ENCODE measurements at places on chromosomes 12 and 14.

GRCh38 chr14:105317546-105317945, 3.0 kb downstream of the PACS2 start:
- DNase-seq = no peak

DNA sequence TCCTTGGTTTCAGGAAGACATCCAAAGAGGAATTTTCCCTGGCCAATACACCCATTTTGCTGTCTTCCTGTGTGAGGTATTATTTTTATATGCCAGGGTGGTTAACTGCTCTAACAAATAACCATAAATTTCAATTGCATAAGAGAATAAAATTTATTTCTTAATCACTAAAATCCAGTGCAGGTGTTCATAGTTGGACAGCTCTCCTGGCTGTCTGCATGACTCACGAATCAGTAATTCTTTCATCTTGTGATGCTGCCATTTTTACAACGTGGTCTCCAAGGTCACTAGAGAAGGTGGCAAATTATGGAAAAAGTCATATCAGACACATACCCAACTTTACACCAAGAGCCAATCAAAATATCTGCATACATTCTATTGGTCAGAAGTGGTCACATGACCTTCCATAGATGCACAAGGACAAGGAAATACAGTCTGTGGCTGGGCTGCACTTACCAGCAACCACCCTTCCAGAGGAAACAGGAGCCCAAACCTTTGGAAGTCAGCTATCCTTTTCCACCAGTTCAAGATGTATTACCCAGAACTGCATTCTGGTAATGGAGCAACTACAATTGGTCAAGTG, 193.5 kb upstream of the PLEKHG7 start:
- DNase-seq = no peak

GRCh38 chr12:80589077-80589476, 118.4 kb upstream of the MYF6 start:
- DNase-seq = no peak

DNA sequence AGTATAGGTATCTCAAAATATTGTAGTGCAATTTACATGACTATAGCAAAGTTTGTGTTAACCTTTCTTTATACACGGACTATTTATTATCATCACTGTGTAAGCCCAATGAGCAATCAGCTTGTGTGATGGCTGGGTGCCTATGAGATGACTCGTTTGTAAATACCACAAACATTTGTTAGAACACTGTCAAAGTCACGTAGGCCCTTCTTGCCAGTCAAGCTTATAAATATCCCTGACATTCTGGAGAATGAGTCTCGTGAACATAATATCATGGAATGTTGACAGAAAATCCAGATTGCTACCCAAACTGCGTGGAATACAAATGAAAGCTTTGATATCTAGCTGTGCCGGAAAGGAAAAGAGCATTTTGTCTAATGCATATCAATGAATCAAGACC, 648.3 kb upstream of the MDGA2 start:
- no peak for DNase-seq

- DNase-seq = no peak
Observed at GRCh38 chr12:9699898-9700605, 30.5 kb downstream of the CLEC2D start.

DNA sequence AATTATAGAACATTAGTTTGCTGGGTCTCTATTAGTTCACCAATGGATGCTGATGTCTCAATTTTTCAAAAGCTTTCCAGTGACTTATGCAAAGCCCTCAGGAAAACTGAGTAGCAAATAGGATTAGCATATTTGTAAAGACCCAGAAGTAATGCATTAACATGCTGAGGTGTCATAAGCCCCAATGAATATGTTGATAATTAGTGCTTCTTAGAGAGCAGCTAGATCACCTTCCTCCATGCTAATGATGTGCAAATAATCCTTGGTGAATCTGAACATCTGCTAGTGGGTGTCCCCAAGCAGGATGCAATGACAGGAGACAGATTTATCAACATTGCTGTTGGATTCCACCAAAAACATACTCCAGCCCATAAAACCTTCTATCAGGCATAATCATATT, 19.0 kb downstream of the IFNG start:
- DNase-seq = no peak

DNA sequence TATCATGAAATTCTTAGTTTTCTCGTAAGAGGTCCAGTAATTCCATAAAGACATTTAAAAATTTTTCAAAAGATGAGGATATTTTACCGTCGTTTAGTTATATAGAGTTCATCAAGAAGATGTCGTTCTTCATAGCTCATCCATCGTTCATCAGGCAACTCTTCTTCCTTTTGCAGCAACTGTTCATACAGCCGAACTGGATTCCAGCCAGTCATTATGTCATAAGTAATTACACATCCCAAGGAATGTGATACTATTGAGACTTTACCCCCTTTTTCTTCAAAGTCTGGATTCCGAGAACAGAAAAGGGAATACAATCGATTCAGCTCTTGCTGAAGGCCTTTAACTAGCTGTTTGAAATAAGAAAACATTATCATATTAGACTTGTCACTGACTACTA, 90.3 kb downstream of the DDHD1 start:
- DNase-seq = no peak

- no peak for DNase-seq
Observed at GRCh38 chr12:108403952-108404351, 64.8 kb upstream of the CMKLR1 start.

- no peak for DNase-seq
Observed at GRCh38 chr12:30990316-30990715, 63.8 kb downstream of the TSPAN11 start.

- no peak for DNase-seq
Observed at GRCh38 chr14:70881549-70882177, 25.6 kb upstream of the PCNX1 start.

DNA sequence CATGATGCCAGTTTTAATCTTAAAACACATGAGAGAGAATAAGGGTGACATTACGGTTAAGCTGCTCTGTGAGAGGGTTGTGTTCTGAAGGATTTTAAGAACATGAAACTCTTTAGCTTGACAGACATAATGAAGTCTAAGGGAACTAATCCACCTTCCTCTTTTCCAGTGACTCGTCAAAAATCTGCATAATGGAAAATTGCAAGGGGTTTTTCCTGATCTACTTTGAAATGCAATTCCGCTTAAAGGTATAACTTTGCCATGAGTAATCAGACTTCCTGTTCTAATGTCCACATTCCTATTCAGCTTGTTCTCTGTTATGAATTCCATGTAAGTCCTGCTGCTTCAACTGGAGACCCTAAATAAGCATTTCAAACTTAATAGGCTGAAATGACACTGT, at the start of gene ZNF705A:
TSS of gene ZNF705A (plus strand) at position 171 of the 400 bp plus-strand sequence. CDS start 15,611 bp downstream, outside the sequence.
- DNase-seq = no peak

GRCh38 chr12:130422676-130423075, 85.0 kb downstream of the PIWIL1 start:
- DNase-seq = no peak

- no peak for DNase-seq
Observed at GRCh38 chr14:30496852-30497251, 62.1 kb upstream of the G2E3 start.

GRCh38 chr12:65761301-65761700, 63.0 kb upstream of the HMGA2 start:
- DNase-seq = no peak

DNA sequence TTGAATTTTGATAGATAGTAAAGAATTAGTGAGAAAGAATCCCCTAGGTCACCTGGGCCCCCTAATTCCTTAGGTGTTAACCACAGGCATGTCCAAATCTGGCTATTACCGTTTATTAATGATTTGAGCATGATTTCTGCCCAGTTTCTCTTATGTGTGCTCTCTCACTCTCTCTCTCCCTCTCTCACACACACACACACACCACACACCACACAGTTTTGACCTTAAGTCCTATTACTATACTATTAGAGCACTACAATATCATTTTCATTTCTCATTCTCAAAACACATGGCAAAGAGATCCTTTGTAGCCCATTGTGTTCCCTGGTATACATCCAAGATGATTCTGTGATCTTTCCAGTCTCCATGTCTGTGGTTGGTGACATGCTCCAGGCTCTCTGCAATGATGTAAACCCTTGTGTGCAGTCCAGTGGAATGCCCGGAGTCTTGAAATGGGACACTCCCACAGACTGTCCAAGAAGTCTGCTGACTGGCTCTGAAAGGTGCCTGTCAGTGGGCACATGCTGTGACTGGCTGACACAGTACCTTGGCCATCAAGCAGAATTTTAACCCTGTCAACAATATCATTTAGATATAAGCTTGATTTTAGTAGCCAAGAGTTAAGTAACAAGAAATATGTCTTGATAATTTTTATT, 96.2 kb downstream of the FIGNL2 start:
- DNase-seq = no peak

DNA sequence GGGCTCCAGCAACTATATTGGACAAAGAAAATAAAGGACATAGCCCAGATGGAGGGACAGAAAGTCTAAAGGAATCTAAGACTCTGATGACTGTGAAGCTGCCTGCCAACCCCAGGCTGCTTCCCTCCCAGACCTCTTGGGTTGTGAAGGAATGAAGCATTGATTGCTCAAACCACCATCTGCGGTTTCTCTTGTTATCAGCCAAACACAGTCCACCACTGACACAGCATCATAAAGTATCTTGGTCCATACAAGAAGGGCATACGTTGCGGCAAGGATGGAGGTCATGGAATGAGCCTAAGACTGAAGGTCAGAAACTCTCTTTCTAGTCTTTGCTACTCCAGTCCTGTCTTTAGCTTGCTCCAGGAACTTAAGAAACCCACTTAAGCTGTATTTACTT, 58.5 kb upstream of the PLXNC1 start:
- DNase-seq = no peak
